ENCODE measurements at places on chromosomes 7 and 10. TPM values are rescaled to one million over a fixed set of nuclear protein-coding genes. Genes with fewer than 3 reads are reported as not detected.

GRCh38 chr10:131179361-131179760 lies 132.2 kb downstream of the TCERG1L start:
- DNase-seq: no peak

DNA sequence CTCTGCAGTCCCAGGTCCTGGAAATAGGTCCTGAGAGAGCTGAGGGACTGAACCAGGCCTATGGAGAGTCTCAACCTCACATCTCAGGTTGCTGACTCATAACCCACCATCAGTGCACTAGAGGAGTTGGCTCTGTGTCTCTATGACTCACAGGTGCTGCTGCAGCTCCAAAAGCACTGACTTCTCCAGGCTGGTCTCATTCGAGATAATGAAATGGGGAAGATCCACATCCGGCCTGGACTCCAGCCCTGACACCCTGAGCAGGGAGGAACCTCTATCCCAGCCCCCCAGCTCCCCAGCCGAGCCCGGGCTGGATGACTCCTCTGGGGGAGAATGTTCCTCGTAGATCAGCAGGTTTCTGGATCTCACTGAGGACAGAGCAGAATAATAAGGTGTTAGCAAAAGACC lies 35.5 kb upstream of the DGKI start:
- no peak for DNase-seq

DNA sequence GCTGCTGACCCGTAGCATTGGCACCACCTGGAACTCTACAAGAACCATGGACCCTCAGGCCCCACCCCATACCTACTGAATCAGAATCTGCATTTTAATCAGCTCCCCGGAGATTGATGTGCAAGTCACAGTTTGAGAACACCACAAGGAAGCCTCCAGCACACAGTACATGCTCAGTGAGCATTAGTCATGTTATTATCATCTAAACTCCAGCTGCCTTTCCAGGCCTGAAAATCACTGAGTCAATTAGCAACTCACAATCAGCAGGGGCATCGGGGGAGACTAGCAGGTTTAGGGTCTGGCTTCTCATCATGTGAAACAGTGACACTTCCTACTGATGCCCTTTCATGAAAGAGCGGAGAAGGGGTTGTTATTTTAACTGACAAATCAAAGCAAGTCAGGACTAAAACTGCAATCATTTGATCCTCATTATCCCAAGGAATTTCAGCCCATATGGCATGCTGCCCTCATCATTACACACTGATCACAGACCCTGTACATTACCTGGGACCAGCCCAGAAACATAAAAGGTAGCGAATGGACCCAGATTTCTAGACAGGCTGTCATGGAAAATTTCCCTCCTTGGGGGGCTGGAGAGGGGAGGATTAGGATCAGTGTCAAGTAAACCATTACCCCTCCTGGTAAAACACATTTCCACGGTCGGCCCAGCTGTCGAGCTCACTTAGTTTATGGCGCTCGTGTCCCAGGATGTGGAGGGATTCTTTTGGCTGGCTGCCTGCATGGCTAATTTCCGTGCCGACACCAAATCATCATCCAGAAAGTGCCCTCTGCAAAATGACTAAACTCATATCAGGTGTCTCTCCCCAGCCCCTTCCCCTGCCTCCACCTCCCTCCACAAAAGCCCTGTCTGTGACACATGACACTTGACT lies 122.8 kb downstream of the PRLHR start:
- no peak for DNase-seq

GRCh38 chr7:128869138-128869943 lies 6.7 kb downstream of the ATP6V1F start:
- peak; percentile 69 for DNase-seq

DNA sequence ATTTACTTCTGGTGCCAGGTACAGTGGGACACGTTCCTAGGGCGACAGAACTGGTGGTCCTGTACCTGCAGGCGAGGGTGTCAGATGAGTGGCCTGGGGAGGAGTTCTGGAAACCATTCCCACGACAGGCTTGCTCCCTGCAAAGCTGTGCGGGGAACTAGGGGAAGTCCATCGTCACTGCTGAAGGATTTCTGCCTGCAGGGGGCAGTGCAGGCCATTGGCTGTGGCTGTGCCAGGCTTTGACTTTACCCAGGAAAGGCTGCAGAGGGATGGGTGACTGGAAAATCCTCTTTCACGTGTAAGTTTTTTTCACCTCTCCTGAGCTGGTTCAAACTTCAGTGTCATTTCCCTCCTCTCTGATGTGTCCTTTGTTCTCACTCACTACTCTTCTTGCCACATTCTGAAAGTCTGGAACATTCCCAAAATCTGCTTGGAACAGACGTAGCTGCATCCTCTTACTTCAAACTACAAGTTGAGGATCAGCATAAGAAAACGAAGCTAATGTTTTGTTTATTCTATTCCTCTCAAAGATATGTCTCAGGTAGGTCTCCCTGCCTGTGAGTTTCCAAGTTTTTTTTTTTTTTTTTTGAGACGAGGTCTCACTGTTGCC lies 126.5 kb downstream of the SH2D4B start:
- peak; percentile 88 for DNase-seq

DNA sequence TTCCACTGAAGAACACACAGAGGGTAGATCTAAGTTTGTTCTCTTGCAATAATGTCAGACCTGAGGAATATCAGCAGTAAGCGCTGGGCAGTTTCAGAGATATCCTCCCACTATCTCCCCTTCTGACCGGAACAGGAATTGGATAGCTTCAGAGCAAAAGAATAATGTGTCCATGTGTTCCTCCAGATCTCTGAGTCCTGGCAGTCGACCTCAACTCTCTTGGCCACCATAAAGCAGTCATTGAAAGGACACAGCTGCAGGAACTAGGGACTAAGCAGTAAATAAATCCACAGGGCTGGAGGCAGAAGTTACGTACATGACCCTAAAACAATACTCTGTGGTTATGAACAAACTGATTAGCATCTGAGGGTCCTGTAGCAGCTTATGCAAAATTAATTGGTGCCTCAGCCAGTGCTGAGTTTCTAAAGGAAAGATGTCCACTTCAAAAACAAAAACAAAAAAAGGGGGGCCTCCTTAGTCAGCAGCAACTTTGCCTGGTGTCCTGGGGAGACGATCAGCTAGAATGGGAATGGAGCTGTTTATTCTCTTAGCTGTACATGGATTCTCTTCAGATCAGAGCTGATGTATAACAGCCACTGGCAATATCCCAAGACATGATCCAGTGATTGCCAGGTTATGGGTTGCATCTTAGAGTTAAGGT lies 6.4 kb upstream of the PRTFDC1 start:
- no peak for DNase-seq

GRCh38 chr7:105003275-105003674 lies 10.7 kb upstream of the KMT2E start:
- DNase-seq: peak; percentile 60

GRCh38 chr7:11437994-11438393 lies 394.0 kb downstream of the THSD7A start:
- DNase-seq: no peak

DNA sequence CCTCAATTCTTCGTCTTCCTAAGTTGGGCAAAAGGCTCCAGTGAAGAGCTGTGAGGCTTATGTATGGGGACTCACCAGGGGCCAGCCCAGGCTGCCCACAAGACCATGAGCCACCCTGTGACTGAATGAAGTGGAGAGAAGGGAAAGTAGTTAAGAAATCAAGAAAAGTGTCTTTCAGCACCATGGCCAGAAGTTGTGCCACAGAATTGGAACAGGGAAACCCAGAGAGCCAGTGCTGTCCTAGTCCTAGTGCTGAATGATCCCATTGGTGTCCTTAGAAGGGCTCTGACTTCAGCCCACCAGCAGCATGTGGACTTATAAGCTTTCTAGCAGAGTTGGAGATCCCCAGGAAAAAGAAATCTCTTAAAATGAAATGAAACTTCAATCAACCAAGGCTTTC lies 37.0 kb upstream of the CCSER2 start:
- DNase-seq: no peak

GRCh38 chr10:7334642-7334964 lies 76.2 kb downstream of the SFMBT2 start:
- no peak for DNase-seq

GRCh38 chr7:32158751-32159745 lies 88.8 kb upstream of the PDE1C start:
- DNase-seq: no peak

DNA sequence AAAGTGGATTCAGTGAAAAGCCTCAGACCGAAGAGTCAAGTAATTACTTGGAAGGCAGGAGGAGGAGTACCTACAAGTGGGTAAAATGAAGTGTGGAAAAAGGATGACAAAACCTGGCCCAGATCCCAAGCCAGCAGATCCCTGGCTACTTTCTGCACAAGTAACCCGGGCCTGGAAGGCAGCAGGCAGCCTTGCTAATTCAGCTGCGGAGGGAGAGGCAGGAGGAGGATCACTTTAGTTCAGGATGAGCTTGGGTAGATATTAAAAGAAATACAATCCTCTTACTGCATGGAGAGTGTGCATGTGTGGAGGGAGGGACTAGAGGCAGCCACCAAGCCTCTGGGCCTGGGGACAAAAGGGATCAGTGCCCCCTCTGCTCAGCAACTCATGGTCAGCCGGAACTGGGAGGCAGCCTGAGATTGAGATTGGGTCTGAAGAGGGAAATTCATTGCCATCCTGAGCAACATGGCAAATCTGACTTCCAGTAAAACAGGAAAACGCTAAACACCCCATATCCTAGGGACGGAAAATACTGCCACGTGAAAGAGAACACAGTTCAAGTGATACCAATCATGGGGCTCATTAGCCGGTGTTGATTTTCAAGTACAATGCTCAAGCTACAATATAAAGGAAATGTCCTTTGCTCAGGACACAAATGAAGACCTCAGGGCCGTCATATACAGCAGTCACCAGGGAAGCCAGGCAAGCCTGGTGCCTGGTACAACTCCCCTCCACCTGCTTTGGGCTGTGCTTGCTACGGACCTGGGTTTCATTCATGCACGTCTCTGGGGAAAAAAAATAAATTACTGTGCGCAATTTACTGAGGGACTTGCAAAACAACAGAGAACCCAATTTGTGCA lies 1.3 kb downstream of the AMPH start:
- peak; percentile 16 for DNase-seq

GRCh38 chr7:1489336-1489735 lies 14.9 kb downstream of the INTS1 start:
- no peak for DNase-seq

GRCh38 chr7:2529161-2530070 lies 9.8 kb downstream of the LFNG start:
- DNase-seq: peak; percentile 73

- DNase-seq: no peak
Observed at GRCh38 chr7:142753366-142753765, 4.1 kb downstream of the PRSS1 start.

DNA sequence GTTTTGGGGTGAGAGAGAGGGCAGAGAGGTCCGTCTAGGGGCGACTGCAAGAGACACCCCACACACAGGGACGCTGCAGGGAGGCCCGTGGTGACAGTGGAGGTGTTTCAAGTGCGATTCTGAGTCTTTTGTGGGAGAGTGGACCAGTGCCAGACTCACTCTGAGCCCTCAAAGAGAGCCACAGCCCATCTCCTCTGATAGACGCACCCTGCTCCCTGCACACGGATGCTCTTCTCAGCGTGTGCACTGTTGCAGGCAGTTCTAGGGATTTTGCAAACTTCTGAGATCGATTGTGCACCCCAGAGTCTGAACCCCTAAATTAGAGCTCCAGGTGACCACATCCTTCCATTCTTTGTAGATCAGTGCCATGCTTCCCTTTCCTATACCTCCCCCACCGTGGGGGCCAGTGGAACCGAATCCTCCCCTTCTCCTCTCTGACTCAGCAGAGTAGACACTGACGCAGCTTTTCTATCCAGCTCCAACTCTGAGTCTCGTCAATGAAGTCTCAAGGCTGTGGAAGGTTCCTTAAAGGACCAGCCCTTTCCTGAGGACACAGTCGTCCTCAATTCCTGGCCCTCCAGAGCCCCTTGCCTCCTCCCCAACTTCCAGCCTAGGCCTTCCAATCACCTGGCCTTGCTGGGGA lies 83.8 kb downstream of the TMEM130 start:
- no peak for DNase-seq

DNA sequence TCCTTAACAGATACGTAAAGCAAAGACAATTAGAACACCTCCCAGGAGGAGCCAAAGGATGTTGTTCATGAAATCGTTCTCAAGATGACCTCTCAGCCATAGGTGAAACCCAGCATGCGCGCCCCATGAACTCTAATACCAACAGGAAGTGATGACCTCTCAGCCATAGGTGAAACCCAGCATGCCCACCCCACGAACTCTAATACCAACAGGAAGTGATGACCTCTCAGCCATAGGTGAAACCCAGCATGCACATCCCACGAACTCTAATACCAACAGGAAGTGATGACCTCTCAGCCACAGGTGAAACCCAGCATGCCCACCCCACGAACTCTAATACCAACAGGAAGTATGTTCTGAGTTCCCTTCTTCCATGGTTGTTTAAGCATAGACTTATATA lies 205.2 kb upstream of the ADARB2 start:
- DNase-seq: no peak

GRCh38 chr7:100426516-100426915 lies 2.0 kb downstream of the ZCWPW1 start:
- no peak for DNase-seq

- no peak for DNase-seq
Observed at GRCh38 chr7:47651355-47652317, 69.7 kb upstream of the TNS3 start.

GRCh38 chr10:125123476-125124114 lies 36.8 kb downstream of the CTBP2 start:
- peak; percentile 93 for DNase-seq

DNA sequence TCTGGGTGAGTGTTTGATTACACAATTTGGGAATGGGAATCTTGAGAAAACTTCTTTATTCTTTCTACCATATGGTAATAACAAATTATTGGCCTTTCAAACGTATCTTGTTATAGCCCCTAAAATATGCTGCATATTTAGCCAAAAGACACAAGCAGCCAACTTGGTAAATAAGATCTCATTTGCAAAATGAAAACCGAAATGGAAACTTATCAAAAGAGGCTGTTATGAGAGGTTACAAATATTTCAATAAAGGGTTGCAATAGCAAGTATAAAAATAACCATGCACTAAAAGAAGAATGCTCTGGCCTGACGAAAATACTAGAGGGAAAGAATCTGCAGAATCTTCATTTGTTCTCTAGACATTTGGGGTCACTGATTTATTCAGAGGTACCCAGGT lies 259.5 kb upstream of the LRRN3 start:
- DNase-seq: no peak

CD36 gene
- 48.7 TPM for total RNA-seq

OTUD1 gene
- 25.1 TPM for total RNA-seq

CALN1 gene
- total RNA-seq: not detected

AUTS2 gene
- total RNA-seq: 44.6 TPM

INHBA gene
- total RNA-seq: not detected

ZNF736 gene
- total RNA-seq: 4.0 TPM

CFAP43 gene
- total RNA-seq: not detected

PDE1C gene
- total RNA-seq: 4.9 TPM

MAPK8 gene
- 34.4 TPM for total RNA-seq

CPN1 gene
- not detected for total RNA-seq

WDFY4 gene
- total RNA-seq: 1.2 TPM

ANKRD22 gene
- total RNA-seq: 7.6 TPM

GRM3 gene
- total RNA-seq: 0.55 TPM

LRRC4 gene
- 30.9 TPM for total RNA-seq

CHAT gene
- 8.7 TPM for total RNA-seq

INA gene
- not detected for total RNA-seq

PRKCQ gene
- total RNA-seq: 0.45 TPM

PTPRN2 gene
- 57.8 TPM for total RNA-seq
